NCI-H187 (cell line): ENCODE measurements at places on chromosomes 7 and 10.
A peak's percentile ranks its signal among the peaks of the same experiment; 100 is the strongest.

DNA sequence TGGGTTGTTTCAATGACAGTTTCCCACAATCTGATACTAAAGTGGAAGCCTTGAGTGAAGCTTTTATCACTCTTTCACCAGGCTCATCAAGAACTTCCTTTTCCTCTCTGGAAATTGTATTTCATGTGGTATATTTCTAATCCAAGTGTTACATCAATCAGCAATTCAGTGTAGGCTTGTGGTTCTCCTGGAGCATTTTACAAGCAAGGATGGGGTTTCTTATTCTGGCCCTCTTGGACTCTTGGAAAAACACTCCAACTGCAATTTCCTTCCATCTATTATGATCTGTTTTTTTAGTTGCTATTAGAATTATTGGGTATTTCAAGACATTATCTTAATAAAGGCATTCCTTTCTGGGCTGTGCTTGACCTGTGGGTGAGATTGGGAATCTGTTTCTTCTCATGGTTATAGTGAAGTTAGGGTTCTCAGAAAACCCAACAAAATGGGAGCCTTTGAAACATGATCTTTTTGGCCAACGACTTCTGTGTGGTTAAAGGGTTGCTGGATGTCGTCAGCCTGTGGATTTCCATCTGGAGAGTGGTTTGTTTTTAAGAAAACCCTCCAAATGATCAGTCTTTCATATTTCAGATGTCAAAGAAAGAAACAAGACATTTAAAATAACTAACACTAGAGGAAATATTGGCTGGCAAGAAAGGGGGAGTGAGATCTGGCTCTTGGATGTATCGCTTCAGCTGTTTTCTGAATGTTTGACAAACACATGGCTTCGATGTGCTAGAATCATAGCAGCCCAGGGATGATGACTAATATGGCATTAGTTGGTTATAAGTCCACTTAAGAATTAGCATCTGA is 540.2 kb downstream of the LRMDA start:
- no peak for DNase-seq

DNA sequence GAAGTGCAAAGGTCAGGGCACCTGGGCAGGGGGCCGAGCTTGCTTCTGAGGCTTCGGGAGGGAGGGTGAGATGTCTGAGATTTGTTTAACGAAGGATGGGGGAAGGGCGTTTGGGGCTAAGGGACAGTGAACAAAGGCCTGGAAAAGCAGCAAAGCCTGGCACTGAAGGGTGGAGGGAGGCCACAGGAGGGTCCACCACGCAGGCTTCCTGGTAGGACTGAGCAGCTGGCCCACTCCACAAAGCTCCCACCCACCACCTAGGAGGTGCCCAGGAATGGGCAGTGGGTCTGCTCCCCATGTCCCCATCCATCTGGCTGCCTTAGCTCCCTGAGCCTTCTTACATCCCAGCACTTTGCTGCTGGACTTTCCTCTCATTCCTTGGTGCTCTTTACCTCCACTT is 39.4 kb upstream of the CXCL12 start:
- no peak for DNase-seq

GRCh38 chr7:96734343-96734742 is 24.7 kb upstream of the SEM1 start:
- DNase-seq = no peak

DNA sequence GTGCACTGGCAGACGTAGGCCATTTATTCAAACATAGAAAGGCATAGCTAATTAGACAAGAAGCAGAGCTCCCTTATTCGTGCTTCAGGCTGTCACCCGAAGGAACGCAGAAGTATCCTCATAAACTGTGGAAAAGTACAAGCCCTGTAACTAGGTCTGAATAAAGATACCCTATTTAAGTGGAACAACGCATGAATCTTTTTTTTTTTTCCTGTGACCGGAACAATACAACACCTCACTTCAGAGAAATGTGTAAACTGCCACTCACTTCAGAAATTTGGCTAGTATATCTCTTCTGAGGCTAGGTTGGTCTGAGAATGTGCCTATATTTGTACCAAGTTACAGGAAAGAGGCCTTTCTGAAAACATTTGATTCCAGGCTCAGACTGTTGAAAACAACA is 8.0 kb upstream of the CSTF2T start:
- no peak for DNase-seq

DNA sequence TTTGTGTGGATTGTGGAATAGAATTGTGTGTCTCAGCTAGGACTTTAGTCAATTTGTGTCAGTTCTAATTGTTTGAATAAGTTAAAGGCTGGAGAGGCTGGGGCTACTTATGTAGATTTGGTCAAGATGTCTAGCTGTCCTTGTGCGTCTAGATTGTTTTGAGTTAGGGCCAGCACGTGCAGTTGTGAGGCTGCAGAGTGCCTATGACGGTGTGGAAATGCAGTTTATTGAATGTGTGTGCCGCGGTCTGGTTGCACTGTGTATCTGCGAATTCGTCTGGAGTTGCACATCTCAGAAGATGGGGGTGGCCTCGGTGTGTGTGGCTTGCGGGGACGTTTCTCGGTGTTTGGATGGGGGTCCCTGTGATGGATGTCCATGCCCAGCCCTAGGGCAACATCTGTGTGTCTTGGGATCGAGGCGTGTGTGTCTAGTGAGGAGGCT is 10.2 kb downstream of the EMX2 start:
- no peak for DNase-seq

GRCh38 chr10:127997937-127998336 is 91.0 kb downstream of the PTPRE start:
- no peak for DNase-seq

DNA sequence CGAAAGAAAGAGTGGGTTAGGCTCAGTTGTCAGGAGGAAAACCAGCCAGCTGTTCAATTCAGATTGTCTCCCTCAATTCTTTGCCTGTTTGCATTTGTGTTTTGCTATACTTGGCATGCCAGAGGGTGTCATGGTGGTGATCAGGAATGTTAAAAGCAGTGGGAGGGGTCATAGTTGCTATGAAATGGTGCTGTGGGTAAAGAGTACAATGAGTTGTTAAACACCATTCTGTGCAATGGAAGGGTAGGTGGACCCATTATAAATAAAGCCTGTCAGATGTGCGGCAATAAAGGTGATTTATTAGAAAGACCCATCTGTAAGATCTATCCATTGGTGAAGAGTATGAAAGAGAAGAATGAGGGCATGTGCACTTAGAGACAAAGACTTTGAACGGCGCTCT is 82.2 kb downstream of the MRPL32 start:
- no peak for DNase-seq

- no peak for DNase-seq
Measured at GRCh38 chr7:134654104-134654775, 7.6 kb downstream of the BPGM start.

- DNase-seq = no peak
Measured at GRCh38 chr7:112023282-112023681, 182.9 kb downstream of the DOCK4 start.

- no peak for DNase-seq
Measured at GRCh38 chr10:13608246-13608853, 21.6 kb downstream of the PRPF18 start.

DNA sequence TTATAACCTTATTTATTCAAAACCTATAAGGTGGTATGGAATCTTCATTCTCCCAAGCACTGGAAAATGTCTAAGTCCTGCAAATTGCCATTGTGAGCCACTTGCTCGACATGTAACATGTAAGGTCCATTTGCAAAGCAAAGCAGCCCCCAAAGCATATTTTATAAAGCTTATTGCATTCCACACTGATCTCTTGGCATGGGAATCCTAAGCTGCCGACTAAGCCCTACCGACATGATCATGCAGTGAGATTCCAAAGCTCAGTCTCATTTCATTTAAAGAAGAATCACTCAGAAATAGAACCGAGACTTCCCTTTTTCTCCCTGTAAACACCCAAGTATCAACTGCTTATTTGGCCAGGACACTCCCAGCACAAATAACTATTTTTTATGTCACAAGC is 333.4 kb upstream of the MYO3A start:
- DNase-seq = no peak

GRCh38 chr7:107463139-107464078 is 6.4 kb upstream of the GPR22 start:
- DNase-seq = peak; percentile 19

DNA sequence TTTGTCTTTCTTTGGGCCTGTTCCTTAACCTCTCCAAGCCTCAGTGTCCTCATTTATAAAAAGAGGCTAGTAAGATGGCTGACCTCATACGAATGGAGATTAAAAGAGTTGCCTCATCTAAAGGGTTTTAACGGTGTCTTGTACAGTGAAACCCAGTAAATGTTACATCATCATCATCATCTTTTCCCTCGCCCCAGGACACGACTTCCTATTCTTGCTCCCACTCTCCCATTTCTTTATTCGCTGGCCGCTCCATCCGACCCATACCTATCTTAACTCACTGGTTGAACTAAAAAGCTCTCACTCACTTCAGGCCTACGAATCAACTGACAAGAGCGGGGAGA is 554 bp downstream of the FRA10AC1 start:
- no peak for DNase-seq

GRCh38 chr7:129774359-129774758 is 162.8 kb downstream of the NRF1 start:
- no peak for DNase-seq

DNA sequence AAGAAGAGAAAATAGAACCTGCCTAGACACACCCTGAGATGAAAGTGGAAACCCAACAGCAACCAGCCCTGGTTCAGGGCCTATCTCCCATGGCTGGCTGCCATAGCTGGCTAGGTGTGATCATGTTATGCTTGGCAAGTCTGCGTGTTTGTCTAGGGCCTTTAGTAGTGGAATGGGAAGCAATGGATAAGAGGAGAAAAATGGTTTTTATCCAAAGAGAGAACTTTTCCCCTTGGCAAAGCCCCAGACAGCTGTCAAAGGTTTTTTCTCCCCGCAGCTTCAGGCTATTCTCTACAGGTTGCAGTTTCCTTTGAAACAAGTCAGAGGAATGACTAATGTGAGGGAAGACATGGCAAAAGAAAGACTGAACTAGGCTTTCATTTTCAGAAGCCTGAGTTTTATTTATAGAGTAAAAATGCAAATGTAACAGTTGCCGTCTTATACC is 161.5 kb downstream of the SEMA3D start:
- DNase-seq = no peak
